ENCODE measurements at places on chromosomes 2 and 18.

DNA sequence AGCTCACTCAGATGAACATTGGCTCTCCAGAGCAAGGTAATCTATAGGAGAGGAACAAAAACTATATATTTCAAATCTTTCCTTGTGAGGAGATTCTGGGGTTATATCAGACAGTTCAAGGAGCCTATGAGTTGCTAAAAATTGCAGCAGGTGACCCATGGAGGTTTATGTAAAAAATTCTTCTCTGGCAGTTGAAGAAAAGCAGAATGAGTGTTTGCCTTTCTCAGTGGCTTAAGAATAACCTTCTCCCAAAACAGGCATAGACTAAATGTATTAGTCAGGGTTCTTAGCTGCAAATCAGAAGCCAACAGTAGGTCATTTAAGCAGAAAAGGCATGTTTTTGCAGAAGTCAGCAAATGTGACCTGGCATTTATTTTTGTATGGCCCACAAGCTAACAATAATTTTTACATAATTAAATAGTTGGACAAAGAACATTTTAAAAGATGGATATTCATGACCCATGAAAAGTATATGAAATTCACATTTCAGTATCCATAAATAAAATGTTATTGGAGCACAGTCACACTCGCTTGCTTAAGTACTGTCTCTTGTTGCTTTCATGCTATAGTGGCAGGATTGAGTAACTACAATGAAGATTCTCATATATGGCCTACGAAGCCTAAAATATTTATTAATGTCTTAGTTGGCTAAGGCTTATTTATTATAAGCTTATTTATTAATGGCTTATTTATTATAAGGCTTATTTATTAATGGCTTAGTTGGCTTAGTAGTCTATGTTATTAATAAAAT, 93.4 kb upstream of the TLK1 start:
- DNase-seq, result no peak

- no peak for DNase-seq
Observed at GRCh38 chr2:85445316-85446295, 27.1 kb downstream of the SH2D6 start.

DNA sequence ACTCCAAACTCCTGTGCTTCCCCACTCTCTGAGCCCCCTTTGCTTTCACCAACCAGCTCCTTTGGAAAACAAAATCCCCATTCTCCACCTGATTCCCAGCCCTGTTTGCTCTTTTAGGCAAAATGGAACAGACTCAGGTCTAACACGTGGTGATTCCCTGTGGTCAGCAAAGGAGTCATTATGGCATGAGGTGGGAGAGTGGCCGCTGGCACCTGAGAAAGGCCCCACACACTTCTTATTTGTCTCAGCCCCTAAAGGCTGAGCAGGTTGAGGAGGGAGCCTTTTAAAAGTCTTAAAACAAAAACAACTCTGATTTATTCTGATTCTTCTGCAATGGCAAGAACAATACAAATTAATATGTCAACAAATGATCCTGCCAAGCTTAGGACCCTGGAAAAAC, 401.2 kb downstream of the TNS1 start:
- DNase-seq, result no peak

GRCh38 chr2:60319031-60319547, 234.4 kb downstream of the BCL11A start:
- DNase-seq, result no peak

- no peak for DNase-seq
Observed at GRCh38 chr2:63049970-63050333, 678 bp upstream of the OTX1 start.

GRCh38 chr18:23042133-23042532, 93.2 kb upstream of the CABLES1 start:
- DNase-seq, result no peak

DNA sequence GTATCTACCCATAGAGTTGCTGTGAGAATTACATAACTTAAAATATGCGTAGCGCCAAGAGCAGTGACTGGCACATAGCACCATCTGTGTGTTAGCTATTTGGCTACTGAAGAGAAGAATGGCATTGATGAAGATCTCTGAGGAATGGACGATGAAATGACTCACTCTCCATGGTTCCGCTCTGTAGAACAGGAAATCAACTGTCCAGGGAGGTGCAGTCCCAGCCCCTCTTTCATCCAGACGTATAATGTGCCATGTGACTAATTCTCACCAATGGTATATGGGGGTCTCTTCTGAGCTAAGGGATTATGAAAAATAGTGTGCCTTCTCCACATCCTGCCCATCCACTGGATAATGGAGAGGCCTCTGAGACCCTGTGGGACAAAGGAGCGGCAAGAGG, 254.8 kb downstream of the CYP26B1 start:
- DNase-seq, result no peak

- no peak for DNase-seq
Observed at GRCh38 chr2:64221935-64222334, 77.7 kb upstream of the PELI1 start.

DNA sequence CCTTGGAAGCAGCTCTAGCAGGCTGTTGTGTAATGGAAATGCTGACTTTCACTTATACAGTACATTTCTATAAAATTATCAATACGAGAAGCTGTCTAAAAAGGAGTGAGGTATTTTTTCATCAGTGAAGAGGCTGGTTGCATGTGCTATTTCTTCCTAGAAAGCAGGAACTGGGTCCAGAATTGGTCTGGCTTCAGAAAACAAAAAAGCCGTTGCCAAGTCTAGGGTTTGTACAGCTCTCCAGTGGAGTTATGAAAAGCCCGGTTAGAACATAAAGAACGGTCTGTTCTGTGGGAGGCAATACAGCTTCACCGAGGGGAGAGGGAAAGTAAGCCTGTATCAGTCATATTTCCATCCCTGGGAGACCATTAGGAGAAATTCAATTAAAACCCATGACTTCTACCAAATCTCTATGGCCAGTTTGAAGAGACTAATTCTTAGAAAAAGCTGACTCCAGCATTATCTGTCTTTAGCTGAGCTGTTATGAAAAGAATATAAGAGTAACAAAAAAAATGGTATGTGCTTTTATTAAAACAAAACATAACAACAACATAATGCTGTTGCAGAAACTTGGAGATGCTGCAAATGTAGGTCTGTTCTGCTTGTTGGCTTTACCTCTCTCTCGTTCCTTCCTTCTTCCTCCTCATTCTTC, 217.0 kb downstream of the CMPK2 start:
- DNase-seq, result no peak

GRCh38 chr18:1017227-1018058, 112.8 kb downstream of the ADCYAP1 start:
- no peak for DNase-seq

DNA sequence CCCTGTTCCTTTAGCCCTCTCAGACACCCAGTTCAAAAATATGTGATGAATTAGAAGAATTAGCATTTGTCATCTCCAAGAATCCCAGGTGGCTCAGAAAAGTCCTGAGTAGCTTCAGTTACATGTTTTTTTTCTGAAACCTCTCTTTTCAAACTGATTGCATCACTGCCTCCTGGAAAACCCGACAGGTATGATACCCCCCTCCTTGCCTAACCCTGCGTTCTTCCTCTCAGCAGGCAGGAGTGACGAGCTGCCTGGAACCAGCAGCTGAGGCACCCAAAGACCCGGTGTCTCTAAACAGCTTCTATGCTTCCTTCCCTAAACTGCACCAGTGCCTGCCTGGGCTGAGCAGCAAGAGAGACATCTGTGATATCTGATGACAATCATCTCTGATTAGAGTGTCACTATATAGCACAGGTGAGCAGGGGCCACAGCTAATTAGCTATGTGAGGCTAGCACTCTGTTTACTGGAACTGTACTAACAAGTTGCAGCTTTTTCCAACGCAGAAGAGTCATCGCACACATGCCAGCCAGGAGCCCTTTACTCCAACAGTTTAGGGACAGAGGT, 376.4 kb upstream of the ATP5MC3 start:
- no peak for DNase-seq

DNA sequence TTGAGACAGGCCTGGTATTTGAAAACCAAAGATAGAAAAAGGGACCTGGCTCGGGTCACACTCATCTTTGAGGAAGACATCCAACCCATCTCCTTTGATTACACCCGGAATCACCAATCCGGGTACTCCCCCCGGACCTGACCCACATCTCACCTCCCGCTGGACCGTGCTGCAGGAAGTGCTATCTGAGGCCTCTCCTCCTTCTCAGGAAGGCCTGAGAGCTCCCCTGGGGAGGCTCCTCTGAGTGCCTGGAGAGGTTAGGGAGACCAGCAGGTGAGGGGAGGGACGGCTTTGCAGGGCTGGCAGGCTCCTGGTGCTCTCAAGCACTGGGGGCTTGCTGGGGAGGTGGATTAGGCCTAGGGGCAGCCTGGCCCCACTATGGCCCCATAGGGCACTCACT, 170.9 kb downstream of the ACKR3 start:
- no peak for DNase-seq

- DNase-seq, result no peak
Observed at GRCh38 chr2:190904640-190905261, 24.1 kb downstream of the GLS start.

GRCh38 chr2:44807201-44808025, 134.1 kb upstream of the SIX3 start:
- DNase-seq, result no peak

- DNase-seq, result no peak
Observed at GRCh38 chr2:102470168-102470567, 2.9 kb upstream of the SLC9A4 start.

DNA sequence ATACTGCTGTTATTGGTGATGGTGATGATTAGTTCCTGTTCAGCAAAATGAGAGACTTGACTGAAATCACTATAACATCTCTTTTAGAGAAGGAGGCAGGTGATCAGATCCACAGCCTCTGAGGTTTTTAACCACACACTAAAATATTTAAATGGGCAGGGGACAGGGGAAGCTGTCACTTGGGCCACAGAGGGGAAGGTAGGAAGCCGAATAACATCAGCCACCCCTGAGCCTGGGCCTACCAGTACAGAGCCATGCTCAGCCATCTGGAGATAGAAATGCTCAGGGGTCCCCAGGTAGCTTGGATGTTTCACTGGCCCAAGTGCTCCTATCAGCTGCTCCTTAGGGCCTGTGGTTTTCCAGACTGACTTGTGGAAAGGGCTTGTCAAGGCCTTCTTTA, 122.3 kb downstream of the MRO start:
- DNase-seq, result no peak

GRCh38 chr18:57901825-57902589, 98.9 kb upstream of the ATP8B1 start:
- DNase-seq, result no peak

GRCh38 chr2:102184568-102184967, 2.3 kb upstream of the IL1RL2 start:
- DNase-seq, result no peak

- DNase-seq, result no peak
Observed at GRCh38 chr18:59646963-59647307, 50.3 kb downstream of the CCBE1 start.

DNA sequence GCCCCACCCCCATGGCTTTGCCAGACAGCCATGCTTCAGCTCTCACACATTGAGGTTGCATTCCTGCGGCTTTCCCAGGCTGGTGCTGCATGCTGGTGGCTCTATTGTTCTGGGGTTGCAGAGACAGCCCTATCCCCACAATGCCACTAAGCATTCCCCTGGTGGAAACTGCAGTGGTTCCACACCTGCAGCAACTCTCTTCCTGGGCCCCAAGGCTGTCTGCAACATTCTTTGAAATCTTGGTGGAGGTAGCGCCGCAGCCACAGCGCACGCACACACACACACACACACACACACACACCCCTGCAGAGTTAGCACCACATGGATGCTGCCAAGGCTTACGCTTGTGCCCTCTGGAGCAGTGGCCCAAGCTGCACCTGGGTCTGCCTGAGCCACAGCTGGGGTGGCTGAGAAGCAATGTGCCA, 21.4 kb downstream of the SFXN5 start:
- no peak for DNase-seq

DNA sequence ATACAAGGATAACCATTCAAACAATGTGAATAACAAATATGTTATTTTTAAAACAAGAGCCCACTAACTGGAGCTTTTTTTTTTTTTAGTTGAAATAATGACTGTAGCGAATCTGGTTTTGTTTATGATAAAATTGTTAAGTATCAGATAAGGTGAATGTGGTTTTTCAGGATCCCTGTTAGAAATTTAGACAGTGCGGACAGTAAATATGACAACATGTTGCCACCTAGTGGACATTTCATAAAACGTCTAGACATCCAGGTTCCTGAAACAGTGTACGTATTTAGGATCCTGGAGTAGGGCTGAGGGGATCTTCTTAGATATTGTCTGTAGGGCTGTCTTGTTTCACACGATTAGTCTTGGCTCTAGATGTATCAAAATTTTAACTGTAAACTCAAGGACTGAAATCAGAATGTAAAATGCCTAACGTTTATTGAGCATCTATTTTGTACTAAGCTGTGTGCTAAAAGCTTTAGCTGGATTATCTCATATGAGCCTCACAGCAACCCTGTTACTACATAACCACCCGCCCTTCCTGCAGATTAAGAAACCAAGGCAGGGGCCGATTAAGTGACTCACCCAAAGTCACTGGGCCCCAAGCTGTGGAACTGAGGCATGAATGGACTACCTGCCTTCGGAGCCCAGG, 23.9 kb upstream of the CCDC68 start:
- no peak for DNase-seq

- DNase-seq, result no peak
Observed at GRCh38 chr18:28626756-28627155, 449.8 kb upstream of the CDH2 start.

GRCh38 chr2:53559302-53559966, 208.2 kb upstream of the CHAC2 start:
- DNase-seq, result no peak

- no peak for DNase-seq
Observed at GRCh38 chr18:22214731-22215528, 45.5 kb downstream of the GATA6 start.

DNA sequence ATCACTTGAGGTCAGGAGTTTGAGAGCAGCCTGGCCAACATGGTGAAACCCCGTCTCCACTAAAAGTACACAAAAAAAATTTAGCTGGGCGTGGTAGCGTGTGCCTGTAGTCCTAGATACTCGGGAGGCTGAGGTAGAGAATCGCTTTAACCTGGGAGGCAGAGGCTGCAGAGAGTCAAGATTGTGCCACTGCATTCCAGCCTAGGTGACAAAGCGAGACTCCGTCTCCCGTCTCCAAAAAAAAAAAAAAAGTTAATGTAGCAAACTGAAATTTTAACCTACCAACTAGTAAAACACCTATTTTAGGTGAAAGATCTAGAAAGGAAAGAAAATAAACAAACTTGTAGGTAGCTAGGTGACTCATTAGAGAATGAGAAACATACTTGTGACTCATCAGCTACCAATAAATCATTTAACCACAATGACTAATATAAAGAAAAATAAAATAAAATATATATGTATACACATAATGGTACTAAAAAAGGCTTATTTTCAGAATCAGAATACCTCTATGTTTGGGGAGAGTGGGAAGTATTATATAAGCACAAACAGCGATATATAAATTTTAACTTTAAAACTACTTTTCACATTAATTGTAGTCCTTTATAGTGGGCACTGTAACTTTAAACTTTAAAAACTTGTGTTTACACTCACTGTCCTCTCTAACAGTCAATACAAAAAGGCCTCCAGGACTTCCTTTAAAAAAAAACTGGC, 36.6 kb downstream of the DARS1 start:
- DNase-seq, result peak; percentile 54

DNA sequence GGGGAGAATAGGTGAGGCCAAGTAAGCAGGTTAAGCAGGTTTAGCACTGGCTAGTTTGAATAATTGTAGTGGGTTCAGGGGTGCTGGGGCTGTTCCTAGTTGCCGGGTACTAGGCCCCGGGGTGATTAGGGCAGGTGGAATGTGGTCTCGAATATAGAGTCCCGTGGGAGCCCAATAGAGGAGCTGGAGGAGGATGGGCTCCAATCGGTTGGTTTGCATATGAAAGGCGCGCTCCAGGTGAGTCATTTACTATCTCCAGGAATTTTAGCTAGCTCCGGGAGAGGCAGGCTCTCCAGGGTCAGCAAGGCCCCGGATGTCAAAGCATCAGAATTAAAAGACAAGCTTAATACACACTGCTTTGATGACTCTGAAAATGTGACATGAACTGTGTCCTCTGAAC, 304.0 kb downstream of the ZNF521 start:
- DNase-seq, result no peak

All from CD4-positive, alpha-beta T cell (primary cell).